Chondrocyte (in vitro differentiated cells): ENCODE measurements at places on chromosomes 5 and 9. TPM values are rescaled to one million over a fixed set of nuclear protein-coding genes. Genes with fewer than 3 reads are reported as not detected.
A peak's percentile ranks its signal among the peaks of the same experiment; 100 is the strongest.

DNA sequence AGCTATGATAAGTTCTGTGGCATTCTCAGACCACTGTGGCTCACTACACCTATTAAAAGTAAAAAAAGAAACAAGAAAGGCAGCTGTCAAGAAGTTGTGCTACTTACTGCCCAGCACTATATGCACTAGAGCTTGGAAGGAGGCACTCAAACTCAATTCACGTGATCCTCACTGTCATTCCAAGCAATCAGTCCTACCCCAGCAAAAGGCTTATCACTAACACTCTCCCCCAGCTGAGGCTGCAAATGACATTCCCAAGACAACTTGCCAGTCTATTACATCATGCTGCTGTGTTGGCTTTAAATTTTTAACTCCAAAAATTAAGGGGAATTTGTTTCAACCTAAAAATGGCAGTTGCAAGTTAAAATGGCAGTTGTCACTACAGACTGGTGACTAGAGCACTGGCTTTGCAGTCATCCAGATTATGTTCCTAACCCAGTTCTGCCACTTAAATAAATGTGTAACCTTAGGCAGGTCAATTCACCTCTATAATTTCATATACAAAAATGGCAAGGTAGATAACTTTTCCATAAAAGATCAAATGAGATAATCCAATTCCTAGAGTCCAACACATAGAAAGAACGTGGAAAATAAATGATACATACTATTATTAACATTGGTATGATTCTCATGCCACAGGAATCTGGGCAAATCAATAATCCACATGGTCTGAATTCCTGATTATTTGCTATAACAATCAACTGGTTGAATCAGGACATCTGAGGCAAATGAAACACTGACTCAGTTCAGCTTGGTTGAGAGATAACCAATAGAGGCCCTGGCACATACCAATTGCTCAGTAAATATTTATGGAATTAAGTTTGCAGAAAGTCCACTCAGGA, 52.4 kb downstream of the FBXW11 start:
- DNase-seq: no peak

GRCh38 chr5:74433255-74433895, 207.2 kb downstream of the ENC1 start:
- DNase-seq: no peak

GRCh38 chr5:141762790-141763368, 80.8 kb upstream of the ARAP3 start:
- DNase-seq: no peak

- DNase-seq: no peak
Observed at GRCh38 chr5:143717400-143717799, 94.6 kb upstream of the HMHB1 start.

DNA sequence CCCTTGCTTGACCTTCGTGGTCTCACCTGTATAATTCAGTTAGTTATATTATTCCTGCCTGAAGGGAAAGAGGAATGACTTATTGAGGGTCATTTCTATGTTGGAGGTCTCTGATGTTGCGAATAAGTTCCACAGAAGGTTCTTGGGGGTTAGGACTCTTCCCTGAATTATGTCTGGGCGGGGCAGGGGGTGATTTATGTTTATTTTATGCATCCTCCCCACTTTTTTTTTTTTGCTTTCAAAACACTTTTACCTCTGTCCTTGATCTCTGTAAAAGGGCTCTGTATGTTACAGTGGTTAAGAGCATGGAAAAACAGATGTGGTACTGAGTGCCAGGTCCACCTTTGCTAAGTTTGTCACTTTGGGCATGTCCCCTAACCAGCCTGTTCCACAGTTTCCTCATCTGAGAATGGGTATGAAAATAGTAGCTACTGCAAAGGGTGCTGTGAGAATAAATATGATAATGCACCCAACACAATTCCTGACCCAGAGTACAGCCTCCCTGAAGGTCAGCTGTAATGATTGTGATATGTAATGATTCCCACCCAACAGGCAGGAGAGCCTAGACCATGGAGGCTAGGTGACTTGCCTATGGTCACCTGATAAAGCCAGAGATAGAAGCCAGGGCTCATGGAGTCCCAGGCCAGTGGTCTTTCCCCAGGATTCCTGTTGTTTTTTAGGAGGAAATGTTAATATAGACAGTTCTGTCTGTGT, 54.8 kb downstream of the SLC22A5 start:
- DNase-seq: no peak

DNA sequence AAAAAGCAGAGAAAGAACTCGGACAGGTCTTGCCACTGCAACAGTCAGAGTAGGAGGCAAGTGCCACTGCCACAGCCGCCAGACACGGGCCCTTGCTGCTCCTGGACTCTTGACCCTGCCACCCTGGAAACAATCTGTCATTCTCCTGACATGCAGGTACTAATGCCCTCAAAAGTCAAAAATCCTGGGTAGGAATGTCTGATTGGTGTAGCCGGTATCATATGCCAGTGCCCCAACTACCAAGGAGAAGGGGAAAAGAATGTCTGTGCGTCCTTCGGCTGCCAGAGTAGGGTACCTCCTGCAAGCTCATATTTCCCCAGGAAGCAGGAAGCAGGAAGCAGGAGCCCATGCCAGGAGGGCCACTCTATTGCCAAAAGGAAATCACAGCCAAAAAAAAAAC, 30.5 kb upstream of the F2RL1 start:
- DNase-seq: no peak

- DNase-seq: no peak
Observed at GRCh38 chr9:112755016-112755427, 4.5 kb downstream of the SNX30 start.

DNA sequence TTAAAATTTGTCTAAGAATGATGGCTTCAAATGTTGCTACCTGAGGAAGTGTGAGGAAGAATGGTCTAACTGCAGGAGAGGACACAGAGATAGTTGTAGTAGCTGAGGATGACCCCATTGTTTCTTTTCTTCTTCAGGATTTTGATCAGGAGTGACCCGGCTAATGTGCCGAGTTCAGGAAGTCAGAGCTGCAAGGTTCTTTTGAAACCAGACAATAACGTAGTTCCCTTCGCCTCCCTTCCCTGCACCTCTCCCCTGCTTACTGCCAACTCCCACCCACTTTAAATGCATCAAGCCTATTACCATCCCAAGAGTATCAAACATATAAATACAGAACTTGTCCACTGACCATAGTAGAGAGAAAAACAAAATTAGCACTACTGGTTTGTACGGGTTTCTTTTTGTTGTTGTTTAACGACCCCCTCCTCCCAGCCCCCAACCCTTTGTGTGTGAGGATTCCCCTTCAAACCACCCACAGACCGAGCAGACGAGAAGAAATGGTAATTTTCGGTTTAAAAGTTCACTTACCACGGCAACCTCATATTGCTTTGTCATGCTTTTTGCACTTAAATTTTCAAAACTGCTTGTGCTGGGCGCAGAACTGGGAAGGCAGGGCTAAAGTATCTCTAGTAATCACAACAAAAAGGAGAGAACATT, 23.5 kb upstream of the ELAVL2 start:
- DNase-seq: no peak

DNA sequence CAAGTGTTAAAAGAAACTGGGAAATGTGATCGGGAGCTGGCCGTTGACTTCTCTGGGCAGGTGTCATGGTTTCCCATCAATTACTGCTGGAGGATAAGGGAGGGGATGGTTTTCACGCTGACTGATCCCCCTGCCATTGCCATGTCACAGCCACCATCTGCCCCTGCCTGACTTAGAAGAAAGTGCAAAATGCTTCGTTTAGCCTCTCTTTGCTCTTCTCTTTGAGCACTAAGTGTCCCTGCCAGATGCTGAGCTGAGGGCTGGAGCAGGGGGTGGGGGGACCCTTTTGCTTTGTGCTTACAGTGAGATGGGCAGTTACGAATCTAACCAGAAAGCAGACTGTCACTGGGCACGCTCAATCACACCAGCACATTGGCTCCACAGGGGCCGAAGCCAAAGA, 138.4 kb upstream of the ALDH1B1 start:
- no peak for DNase-seq

- no peak for DNase-seq
Observed at GRCh38 chr5:65102371-65102975, 333.7 kb downstream of the CWC27 start.

DNA sequence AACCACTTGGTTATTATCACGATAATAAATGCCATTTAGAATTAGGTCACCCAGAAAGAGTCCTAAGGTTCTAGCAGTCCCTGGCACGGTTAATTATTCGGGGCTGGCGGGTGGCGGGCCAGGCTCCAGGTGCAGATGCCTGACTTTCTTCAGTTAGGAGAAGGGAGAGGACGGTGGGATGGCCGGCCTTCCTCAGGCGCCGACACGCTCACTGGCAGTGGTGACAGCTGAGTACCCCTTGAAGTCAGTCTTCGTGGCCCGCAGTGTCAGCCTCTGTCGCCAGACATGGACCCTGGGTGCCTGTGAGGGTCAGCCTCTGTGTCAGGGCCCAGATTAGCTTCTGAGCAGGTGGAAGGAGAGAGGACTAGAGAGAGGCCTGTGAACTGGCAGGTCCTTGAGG, 21.1 kb upstream of the EXOC3 start:
- DNase-seq: peak; percentile 88

- no peak for DNase-seq
Observed at GRCh38 chr5:81629986-81630385, 120.9 kb downstream of the SSBP2 start.

The MELK gene
- total RNA-seq: 9.5 to 12.6 TPM (median 10.4 TPM) in 3 replicates

The FSTL4 gene
- total RNA-seq: 0.07 to 0.49 TPM in 2 of 3 replicates, not detected in the other

The PLAC8L1 gene
- 0.59 to 0.97 TPM (median 0.94 TPM) in 3 replicates for total RNA-seq

The PCA3 gene
- total RNA-seq: not detected in 3 replicates

The ZNF366 gene
- not detected in 3 replicates for total RNA-seq

The LMX1B gene
- total RNA-seq: 0.17 TPM in 1 of 3 replicates, not detected in the others

The WNT8A gene
- total RNA-seq: not detected in 3 replicates

The SMIM32 gene
- not detected in 3 replicates for total RNA-seq
